Umbilical cord (tissue), 2 donors: ENCODE measurements at places on chromosomes 1 and 21. TPM values are rescaled to one million over a fixed set of nuclear protein-coding genes. Genes with fewer than 3 reads are reported as not detected.

- DNase-seq = no peak
These were observed 109.6 kb downstream of the KCNN3 start for GRCh38 chr1:154760469-154760933.

DNA sequence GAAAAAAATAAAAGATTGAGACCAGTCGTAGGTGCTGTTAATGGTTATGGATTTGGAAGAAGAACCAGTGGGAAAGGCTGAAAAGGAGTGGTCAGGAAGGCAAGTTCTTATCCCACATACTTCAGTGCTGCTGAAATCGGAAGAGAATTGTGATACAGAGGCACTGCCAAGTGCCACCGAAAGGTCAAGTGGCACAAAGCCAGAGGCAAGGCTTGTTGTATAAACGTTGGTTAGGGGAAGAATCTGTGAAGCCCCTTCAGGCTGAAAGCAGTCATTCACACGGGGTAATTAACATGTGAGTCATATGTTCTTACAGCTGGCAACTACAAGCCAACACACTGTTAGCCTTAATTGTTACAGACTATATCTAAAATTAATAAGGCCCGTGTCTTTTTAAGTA is 48.8 kb downstream of the ZBTB40 start:
- DNase-seq = peak; percentile 25

- no peak for DNase-seq
These were observed 11.7 kb downstream of the CD2 start for GRCh38 chr1:116765962-116766361.

RIMS3 gene
- total RNA-seq = 5.8 TPM

DNA sequence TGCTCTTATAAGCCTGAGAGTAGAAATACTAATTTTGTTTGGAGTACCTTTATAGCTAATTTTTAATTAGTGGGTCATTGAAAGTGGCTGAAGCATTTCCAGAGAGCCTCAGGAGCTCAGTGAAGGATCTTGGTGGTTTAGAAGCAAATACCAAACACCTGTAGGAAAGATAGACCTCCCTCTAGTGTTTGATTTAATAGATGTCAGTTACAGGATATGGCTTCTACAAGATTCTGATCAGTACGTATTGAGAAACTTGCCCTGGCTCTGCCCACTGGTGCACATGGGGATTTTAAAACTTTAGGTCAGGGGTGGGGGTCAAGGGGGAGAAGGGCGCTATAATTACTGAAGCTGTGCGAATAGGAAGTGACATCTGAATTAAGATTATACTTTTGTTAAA is 122.2 kb downstream of the POU2F1 start:
- no peak for DNase-seq

- no peak for DNase-seq
These were observed 7.5 kb upstream of the YBX1 start for GRCh38 chr1:42674682-42675081.

SLC9C2 gene
- total RNA-seq = 1.7 TPM

DNA sequence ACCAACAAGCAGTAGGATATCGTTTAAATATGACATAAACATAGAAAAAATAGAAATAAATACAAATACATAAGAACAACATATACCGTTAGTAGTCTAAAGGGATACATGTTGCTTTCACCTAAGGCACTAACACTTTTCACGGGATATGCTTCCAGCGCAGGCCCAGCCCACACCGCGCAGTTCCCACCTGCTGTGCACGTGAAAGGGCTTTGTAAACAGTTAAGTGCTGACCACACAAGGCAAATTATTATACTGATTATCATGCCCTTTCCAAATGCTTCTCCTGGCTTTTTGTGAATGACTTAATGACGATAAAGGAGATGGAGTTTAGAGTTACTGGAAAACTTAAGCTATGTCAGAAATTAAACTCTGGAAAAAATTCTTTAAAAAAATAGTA is 11.3 kb upstream of the IL22RA1 start:
- no peak for DNase-seq

GRCh38 chr1:6695868-6696267 is 5.7 kb downstream of the DNAJC11 start:
- no peak for DNase-seq

- DNase-seq = peak; percentile 24
These were observed 33.5 kb upstream of the RGS4 start for GRCh38 chr1:163035446-163036249.
